ENCODE measurements at places on chromosomes 1 and 21.

DNA sequence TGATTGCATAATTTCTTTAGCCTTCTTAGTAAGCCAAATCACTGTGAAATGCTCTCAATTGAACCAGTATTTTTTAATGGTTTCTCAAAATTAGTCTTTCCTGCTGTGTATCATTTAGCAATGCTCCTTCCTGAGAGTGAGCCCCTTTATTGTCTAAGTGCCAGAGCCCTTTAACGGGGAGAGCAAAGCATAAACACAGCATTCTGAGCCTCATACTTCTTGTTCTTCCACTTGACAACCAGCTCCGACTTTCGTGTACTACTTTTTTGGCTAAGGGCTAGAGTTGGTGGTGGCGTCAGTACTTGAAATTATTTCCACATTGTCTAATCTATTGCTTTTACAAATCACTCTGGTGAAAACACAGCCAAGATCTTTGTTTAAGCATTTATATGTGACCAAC is 299.0 kb downstream of the TPR start:
- no peak for DNase-seq

DNA sequence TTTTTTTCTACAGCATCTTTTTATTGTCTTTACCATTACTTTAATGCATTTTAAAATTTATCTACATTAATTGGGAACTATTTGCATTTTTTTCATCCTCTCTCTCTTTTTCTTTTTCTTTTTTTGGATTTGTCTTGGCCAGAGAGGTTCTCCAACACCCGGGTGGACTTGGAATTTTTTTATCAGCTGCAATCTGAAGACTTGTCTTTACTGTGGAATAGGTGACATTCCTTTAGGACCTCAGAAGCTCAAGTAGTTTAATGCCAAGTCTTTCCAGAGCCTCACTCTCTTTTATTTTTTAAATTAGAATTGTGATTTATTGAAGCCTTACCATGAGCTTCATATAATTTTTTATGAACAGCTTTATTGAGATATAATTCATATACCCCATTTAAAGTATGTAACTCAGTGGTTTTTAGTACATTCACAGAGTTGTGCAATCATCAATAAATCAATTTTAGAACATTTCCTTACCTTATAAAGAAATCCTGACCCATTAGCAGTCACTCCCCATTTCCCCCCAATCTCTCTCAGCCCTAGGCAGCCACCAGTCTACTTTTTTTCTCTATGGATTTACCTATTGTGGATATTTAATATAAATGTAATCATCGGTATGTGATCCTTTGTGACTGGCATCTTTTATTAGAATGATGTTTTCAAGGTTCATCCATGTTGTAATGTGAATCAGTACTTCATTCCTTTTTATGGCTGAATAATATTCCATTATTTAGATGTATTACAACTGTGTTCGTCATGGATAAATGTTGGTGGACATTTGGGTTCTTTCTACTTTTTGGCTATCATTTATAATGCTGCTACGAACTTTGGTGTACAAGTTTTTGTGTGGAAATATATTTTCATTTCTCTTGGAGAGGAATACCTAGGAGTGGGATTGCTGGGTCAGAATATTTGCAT is 6.2 kb downstream of the TUFT1 start:
- no peak for DNase-seq

DNA sequence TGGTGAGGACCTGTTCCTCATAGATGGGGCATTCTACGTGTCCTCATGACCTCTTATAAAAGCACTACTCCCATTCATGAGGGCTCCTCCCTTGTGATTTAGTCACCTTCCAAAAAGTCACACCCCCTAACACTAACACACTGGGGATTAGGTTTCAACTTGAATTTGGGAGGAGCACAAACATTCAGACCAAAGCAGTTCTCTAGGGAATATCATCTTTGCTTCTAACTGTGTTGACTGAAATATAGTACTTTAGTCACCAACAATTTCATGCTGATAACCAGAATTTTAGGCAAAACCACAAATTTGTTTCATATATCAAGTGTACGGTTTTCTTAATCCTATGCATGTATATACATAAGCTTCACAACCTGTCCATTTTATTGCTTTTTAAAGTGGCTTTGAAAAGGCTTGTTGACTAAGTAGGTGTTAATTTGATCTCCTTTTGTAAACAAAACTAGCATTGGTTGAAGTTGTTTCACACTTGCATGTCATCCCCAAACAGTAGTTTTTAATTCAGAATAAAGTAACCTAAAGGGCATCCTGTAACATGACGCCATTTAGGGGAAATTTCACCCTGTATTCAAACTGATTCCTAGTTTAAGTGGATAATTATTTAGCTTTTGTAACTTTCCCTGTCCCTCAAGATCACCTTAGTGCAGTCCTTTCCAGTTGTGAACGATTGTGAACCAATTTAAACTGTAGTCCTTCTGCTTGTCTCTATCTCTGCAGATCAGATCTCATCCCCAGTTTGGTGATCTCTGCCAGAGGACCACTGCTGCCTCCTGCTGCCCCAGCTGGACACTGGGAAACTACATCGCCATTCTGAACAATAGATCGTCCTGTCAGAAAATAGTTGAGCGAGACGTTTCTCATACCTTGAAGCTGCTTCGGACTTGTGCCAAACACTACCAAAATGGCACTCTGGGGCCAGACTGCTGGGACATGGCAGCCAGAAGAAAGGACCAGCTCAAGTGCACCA is 141.1 kb downstream of the TLR5 start:
- no peak for DNase-seq

DNA sequence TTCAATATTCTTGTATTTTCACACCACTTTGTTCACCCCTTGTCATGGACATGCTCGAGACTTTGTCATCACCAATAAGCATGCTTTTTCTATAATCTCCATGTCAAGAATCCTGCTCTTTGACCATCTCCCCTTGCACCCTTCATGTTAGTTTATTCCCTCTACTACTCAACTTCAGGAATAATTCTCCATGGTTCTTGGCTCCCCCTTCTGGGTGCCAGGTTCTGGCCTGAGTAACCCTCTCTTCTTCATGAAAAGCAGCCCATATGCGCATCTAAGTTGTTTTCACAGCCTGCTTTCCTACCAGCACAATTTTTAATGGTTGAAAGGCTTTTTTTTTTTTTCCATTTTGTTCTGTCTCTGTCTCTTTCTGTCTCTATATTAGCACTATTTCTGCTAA is 160.7 kb downstream of the LEPR start:
- no peak for DNase-seq

DNA sequence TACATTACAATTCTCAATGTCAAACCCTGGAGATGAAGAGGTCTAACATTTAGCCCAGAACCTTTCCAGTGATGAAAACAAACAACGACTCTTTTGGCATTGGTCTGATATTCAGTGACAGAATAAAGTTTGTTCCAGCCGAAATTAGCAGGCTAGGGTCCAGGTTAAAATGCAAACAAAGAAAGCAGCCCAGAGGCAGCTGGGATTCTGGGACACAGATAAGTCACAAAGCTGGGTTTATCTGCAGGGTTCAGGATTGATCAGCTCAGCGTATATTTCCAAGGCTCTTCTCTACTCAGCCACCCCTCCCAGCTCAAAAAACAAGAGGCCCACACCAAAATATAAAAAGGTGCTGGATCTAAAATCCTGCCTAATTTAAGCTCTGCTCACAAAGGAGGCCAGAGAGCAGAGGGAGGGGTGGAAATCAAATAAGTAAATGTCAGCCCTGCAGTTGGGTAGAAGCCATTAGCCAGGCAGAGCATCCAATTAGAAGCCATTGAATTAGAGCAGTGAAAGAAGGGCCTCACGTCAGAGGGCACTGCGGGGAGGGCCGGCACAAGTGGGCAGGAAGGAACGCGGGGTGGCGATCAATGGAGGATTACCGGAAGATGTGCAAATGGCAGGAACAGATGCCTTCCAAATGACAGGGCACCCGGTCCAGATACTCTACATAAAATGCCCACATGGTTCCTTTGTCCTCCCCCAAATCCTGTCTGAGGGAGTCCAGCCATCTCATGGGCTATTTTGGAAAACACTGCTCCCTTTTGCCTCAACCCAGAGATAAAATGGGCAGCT is 3.2 kb upstream of the KLHDC8A start:
- no peak for DNase-seq

GRCh38 chr1:106969731-106970130 is 86.7 kb upstream of the PRMT6 start:
- DNase-seq = no peak

- no peak for DNase-seq
Measured at GRCh38 chr1:18950401-18951026, 6.0 kb downstream of the IFFO2 start.

GRCh38 chr1:156749419-156750118 is 1.9 kb downstream of the HDGF start:
- no peak for DNase-seq

DNA sequence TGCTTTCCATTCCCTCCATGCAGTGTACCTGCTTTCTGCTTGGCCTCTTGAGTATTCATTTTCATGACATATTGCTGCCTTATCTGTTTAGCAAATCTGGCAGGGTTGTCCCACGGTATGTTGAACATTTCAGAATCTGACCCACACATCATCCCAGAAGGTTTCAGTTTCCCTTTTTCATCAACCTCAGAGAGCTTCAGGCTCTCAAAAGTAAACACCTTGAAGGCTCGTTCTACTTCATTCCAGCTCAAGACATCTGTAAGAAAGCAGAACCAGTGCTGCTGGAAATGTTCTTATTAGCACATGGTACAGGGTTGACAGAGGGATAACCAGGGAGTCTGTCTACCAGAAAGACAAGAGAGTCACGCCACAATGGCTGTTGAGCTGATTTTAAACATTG is 103.6 kb downstream of the SPAG17 start:
- no peak for DNase-seq

- DNase-seq = no peak
Measured at GRCh38 chr1:212475151-212475550, 42.4 kb downstream of the NENF start.

DNA sequence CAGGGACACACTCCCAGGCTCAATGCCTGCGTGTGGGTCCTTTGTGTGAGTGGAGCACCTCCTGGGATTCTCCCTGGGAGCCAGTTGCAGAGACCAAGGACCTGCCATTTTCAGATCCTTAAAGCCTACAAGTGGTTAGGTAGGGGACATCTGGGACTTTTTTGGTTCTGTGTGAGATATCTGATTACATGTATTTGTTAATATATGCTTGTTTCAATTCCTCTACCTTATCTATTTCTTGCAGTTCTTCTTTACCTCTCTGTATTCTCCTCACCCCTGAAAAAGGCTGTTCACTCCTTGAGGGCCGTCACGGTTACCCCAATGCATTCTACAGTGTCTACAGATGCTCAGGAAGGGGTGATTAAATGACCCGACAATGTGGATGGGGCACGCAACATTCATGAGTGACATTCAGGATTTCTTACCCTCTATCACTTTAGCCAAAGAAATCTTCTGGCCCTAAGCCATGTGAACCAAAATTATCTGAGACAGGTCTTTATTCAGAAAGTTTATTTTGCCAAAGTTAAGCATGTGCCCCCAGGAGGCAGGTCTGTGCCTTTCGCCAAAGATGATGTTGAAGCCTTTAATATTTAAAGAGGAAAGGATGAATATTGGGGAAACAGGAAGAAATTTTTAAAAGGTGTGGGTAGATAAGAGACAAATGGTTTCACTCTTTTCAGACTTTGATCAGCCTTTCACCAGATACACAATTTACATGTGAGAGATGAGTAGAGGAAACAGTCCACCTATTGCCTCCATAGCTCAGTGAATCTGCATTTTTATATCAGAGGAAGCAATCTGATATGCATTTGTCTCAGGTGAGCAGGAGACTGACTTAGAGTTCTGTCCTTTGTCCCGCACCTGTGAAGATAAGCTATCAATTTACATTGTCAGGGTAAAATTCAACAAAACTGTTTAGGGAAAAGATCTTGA is 44.6 kb upstream of the MPZL1 start:
- no peak for DNase-seq

GRCh38 chr1:234398849-234399381 is 25.7 kb downstream of the COA6 start:
- DNase-seq = no peak

- no peak for DNase-seq
Measured at GRCh38 chr1:6762060-6762459, 23.2 kb upstream of the CAMTA1 start.

GRCh38 chr1:176959191-176959820 is 205.2 kb downstream of the ASTN1 start:
- no peak for DNase-seq

- no peak for DNase-seq
Measured at GRCh38 chr1:201127755-201128455, 921 bp upstream of the ASCL5 start.

DNA sequence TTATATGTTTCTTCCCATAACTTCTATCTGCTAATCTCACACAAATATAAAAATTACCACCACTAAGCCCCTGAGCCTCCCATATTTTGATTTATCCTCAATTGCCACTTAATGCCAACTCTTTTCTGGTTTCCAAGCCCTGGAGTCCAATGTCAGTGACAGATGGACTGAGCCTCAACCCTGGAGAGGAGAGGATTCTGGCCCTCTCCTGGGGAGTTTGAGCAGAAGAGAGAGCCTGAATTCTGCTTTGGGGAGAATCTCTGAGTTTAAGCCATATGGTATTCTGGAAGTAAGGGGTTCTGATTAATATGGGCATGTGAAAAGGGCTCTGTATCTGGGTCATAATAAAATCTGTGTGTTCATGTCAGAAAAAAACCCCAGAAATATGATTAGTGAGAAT is 8.5 kb downstream of the CADM3 start:
- DNase-seq = no peak

DNA sequence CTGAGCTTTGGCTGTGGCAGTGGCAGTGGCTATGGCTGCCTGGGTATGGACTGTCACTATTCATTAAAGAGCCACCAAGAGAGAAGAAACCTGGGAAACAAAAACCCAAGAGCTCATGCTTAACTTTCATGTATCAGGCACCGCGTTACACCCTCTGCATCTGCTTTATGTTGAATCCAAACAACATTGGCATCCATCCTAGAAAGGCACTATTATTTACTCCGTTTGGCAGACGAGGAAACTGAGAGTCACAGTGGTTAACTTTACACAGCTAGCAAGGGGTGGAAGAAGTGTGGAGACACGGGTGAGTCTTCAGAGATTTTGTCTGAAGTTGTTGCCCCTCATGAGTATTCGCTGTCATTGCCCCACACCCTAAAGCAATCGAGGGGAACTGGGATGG is 63.8 kb downstream of the PLXNA2 start:
- no peak for DNase-seq

DNA sequence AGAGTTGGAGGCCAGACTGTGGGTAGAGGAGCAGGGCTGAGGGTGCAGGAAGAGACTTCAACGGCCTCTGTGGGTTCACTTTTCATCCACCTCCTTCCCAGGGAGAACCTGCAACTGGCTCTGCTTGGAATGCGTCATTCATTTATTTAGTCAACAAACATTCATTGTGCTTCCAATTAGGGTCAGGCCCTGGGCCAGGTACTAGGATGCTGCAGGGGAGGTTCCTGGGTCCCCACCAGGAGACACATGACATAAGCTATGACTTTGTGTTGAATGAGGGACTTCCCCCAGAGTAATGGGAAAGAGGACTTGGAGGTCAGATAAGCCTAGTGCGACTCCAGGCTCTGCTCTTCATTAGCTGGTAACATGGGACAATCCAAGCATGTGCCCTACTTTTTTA is 46.3 kb upstream of the RPL11 start:
- no peak for DNase-seq

- DNase-seq = no peak
Measured at GRCh38 chr1:243501002-243501401, 245.2 kb downstream of the SDCCAG8 start.

All from activated CD4-positive, CD25-positive, alpha-beta regulatory T cell treated with anti-CD3 and anti-CD28 coated beads, Interleukin-2, amount 50 U/mL, for 72 hours (primary cell).